Mammary epithelial cell (primary cell): ENCODE measurements at places on chromosomes 13 and 19.

DNA sequence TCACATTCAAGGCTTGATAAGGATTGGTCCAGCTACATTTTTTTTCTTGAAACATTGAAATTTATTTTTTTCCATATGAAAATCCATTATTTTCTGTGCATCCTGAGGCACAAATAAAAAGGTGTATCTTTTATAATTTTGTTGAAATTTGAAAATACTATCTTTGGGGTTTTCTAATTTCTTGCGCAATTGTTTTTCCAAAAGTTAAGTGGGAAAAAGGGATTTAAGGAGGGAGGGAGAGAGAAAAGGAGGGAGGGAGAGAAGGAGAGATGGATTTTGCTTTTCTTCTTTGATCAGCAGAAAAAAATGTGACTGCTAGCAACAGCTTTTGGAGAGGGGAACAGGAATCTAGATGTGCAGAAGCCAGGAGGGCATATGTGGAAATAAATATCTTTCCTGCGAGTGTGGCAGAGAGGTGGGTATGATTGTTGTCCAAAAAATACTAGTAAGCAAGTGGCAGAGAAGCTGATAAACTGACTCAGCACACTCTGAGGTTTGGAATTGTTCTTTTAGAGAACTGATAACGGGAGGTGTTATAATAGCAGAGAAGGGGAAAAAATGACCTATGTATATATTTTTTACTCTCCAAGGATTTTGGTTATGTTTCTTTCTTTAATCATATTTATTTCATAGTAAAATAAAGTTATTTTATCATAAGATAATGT, 61.2 kb upstream of the EDNRB start:
- DNase-seq, result no peak

- peak; percentile 19 for DNase-seq
These were observed 48.6 kb upstream of the GTF3A start for GRCh38 chr13:27375686-27376326.

DNA sequence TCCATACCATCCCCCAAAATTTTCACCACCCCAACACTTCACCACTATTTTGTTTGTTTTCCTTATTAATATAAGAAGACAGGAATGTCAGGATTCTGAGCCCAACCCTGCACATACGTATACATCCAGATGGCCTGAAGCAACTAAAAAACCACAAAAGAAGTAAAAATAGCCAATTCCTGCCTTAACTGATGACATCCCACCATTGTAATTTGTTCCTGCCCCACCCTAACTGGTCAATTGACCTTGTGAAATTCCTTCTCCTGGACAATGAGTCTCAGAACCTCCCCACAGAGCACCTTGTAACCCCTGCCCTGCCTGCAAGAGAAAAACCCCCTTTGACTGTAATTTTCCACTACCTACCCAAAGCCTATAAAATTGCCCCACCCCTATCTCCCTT, 132.5 kb downstream of the ZNF675 start:
- DNase-seq, result peak; percentile 95

- DNase-seq, result no peak
These were observed 45.5 kb downstream of the HSPH1 start for GRCh38 chr13:31116224-31116623.

DNA sequence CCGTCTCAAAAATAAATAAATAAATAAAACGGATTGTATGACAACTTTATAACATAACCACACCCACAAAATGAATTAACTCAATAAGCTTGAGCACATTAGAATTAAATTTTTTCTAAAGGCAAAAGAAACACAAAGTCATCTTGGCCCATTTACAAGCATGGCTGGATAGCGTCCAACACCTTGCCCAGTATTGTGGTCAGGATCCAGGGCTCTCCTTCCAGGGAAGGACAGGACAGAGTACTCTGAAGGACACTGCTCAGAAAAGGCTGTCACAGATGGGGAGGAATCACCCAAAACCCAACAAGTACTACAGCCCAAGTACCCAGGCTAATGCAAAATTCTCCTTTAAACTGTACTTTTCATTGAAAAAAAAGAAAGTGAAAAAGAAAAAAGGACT, 27.1 kb downstream of the SUGP2 start:
- DNase-seq, result no peak

DNA sequence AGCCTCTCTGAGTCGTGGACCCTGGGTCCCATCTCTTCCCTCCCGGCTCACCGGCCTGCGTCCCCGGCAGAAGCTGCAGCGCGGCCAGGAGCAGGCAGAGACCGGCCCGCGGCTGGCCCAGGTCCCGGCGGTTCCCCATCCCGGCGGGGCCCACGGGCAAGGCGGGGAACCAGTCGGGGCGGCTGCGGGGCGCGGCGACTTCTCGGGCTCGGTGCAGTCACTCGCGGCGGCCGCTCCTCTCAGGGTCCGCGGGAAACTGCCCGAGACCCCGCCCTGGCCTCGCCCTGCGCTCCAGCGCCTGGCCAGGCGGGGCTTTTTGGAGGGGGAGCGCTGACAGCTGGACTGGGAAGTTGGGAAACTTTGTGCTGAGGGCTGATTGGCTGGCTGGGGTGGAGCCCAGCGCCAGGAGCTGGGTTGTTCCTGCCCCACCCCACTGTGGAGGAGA, at the start of gene COL5A3:
Gene COL5A3 (minus strand): TSS at position 258 of the 445 bp plus-strand sequence. CDS start 119 bp downstream, at position 139.
- peak; percentile 51 for DNase-seq

DNA sequence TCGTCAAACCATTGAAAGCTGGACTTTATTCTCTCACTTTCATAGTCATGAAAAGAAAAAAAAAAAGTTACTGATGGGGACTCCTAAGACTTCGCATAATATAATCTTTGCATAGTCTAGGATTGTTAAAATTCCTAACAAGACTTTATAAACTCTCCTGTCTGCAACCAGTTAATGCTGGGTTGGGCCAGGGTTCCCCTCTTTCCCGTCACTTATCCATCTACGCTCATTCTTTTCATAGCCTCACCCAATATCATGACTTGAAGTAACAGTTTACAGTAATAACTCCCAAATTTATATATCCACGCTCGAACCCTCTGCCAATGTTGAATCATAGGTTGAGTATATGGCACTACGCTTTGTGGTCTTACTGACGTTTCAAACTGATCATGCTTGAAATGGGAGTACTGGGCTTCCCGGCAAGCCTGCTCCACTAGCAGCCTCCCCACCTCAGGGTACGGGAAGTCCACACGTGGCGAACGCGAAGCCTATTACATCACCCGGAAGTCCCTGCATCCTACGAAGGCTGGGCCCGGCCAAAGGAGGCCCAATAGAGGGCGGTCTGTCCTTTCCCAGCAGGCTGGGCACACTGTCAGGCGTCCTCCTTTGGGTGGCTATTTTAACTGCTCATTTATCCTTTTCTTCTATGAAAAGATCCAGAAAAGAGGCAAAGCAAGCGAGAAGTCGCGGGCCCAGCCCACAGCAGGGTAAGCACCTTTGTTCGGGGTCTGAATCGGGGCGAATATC, 694 bp upstream of the ZNF460 start:
- DNase-seq, result peak; percentile 92

DNA sequence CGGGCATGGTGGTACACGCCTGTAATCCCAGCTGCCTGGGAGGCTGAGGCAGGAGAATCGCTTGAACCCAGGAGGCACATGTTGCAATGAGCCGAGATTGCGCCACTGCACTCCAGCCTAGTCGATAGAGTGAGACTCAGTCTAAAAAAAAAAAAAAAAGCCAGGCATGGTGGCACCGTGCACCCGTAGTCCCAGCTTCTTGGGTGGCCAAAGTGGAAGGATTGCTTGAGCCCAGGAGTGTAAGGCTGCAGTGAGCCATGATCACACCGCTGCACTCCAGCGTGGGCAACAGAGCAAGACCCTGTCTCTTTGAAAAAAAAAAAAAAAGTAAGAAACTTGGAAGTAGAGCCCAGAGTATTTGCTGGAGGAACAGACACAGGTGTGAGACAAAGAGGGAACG, 27.7 kb downstream of the CCDC8 start:
- no peak for DNase-seq

DNA sequence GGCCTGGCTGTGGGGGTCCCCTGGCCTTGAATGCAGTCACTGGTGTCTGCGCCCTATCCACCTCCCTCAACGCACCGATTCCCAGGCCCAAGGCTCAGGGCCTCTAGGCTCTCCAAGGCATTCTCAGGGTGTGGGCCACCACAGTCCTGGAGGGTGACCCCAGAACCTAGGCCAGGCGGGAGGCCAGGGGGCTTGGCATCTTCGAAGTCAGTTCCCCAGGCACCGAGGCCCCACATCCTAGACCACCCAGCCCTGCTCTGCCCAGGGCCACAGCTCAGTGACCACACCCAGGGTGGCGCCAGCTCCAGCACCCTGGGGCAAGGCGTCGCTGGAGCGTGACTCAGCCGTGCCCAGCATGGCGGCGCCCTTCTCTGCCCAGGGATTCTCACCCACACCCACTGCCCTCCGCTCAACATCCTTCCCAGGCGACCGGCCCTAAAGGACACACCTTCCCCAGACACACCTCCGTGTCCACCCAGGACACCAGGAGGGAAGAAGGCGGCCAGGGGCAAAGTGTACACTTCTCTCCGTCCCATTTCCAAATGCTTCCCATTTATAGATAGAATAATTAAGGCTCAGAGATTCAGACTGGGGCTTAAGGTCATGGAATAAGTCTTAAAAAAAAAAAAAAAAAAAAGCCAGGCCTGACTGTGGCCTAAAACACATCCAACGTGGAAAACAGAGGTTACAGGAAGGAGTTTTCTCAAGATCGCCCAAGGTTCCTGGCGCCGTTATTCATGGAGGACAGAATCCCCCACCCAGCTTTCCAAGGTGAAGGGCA, 36.4 kb upstream of the NANOS3 start:
- DNase-seq, result peak; percentile 80

DNA sequence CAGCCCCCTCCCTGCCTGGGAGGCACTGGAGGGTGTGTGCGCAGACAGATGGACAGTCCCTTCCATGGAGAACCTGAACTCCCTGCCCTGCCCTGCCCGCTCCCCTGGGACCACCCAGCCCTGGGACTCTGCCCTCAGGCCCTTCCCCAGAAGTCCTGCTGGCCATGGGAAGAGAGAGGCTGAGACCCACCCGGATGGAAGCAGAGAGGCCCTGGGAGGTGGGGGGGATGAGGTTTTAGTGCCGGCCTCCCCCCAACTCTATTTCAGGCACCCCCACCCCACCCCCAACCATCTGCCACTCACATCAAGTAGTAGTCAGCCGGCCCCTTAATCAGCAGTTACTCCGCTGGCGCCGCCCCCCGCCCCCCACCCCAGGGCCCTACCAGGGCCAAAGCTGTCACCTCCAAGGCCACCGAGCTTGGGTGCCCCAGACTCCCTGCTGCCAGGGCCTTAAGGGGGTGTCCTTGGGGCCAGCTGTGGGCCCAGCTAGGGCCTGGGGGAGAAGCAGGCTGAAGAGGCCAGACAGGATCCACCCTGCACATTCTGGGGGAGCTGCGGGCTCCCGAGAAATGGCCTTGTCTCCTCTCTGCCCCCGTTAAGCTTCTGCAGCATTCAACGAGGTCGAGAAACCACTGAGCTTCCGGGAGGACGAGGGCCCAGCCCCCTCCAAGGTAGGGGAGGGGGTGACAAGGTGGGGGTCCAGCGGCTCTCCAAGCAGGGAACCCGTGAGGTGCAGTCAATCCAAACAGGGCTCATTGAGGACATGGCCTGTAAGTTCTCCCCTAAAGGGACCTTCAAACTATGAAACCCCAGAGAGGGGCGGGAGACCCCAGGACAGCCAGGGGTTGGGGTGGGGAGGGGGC, 17.4 kb downstream of the NMRK2 start:
- no peak for DNase-seq

GRCh38 chr13:98613591-98613990, 36.7 kb upstream of the STK24 start:
- no peak for DNase-seq

DNA sequence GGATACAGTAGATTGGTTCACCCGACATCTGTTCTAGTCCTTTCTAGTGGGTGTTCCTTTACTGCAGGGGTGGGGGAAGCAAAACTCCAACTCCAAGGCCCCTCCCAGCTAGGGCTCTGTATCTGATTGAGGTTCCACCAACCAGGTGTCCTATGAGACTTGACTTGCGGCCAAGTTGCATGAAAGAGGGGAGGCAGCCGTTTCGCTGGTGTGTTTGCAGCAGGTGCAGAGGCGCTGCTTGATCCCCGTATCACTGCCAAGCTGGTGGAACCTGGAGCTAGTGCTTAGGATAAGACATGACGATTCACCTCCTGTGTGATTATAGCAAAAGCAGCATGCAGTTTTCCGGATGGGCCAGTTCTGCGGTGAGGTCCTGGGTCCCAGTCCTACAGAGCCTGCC, 338.2 kb downstream of the UQCRFS1 start:
- no peak for DNase-seq

GRCh38 chr19:33343859-33344572, 29.5 kb upstream of the CEBPG start:
- DNase-seq, result no peak

GRCh38 chr13:41199526-41199925, 5.2 kb upstream of the KBTBD7 start:
- no peak for DNase-seq

DNA sequence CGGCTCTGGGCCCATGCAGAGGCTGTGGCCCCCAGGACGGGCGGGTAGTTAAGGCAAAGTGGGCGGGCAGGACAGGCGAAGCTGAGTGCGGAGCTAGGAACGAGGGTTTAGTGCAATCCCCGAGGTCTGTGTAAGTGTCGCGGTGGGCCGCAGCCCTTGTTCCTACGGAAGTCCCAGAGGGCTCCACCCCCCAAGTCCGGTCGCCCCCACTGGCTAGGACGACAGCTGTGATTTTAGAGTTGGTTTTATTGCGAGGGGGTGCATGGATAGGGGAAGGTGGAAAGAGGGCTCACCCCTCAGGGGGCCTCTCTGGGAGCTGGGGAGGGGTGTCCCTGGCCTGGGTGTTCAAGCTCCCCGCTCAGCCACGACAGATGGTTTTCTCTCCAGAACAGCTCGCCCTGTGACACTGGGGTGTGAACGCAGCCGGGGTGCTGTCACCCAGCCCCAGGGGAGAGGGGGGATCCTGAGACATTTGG, 21.7 kb downstream of the ZBTB7A start:
- no peak for DNase-seq

DNA sequence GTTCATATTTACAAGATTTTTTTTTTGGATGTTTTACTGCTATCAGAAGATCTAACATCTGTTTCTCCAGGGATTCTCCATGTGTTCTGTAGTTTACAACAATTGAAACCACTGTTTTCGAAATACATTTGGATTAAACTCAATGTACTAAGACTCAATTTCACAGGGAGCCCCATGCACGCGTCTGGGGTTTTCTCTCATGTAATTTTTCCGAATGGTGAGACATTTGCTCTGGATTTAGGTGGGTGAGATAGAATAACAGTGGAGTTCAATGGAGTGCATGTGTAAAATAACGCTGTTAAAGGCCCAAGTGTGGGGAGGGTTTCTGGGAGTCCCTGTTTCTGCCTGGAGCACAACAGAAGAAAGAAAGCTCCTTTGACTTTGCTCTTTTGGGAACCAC, 330.3 kb downstream of the TSHZ3 start:
- DNase-seq, result no peak

DNA sequence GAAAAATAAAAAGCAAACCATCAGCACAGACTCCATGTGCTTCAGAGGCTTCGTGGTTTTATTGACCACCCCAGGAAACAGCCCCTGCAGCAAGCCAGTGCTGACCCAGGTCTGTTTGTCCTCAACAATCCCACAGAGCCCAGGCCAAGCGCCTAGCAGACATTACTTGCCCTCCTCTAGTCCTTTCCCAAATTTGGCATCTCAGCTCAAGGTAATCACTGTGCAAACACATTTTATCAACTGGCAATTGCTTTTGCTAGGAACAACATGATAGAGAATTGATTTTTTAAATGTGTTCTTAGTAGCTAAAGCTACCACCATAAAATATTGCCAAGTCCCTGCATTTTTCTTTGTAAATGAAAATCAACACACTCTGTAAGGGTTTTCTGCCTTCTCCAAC, 121.8 kb downstream of the STOML3 start:
- DNase-seq, result no peak
